Mammary epithelial cell (primary cell): ENCODE measurements at places on chromosomes 2 and 18. TPM values are rescaled to one million over a fixed set of nuclear protein-coding genes. Genes with fewer than 3 reads are reported as not detected.
A peak's percentile ranks its signal among the peaks of the same experiment; 100 is the strongest.

CENPA gene
- total RNA-seq: 0.17 TPM

DNA sequence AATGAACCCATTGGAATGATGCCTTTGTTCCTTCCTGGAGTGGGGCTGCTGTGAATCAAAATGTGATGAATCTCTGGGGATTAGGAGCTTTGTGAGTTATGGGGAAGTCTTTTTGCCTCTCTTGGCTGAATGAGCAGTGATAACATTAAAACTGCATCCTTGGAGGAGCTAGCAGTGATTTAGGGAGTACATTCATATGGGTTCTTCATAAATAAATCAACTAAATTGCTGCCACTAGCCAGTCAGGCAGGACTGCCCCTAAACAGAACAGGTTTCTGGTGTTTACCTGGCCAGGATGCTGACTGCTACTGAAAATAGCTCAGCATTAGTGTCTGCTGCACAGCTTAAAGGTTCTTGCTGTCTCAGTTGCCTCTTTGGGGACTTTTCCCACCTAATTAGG lies 244.5 kb upstream of the MEX3C start:
- DNase-seq: no peak

- no peak for DNase-seq
Measured at GRCh38 chr2:120933693-120934573, 198.3 kb downstream of the GLI2 start.

MATN3 gene
- 3.5 and 4.8 TPM in 2 replicates for total RNA-seq

ACKR3 gene
- 79.0 TPM for total RNA-seq

DNA sequence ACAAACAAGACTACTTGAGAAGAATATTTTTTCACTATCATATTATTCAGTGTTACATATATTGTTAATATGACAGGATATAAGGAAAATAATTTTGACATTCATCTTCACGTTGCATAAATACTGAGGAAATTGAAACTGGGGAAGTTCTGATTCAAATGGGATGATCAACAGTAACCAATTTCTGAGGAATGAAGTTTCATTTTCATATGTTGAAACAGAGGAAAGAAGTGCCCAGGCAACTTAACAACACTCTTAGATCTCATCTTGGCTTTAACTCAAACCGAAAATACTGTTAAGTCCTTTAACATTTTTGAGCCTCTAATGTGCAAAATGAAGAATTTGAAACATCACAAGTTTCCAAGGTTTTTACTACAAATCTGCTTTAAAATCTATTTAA lies 612.2 kb upstream of the VRK2 start:
- DNase-seq: no peak

UGT1A5 gene
- total RNA-seq: 0.99 TPM in 2 replicates

GRCh38 chr2:70842401-70842800 lies 6.8 kb upstream of the CD207 start:
- no peak for DNase-seq

DNA sequence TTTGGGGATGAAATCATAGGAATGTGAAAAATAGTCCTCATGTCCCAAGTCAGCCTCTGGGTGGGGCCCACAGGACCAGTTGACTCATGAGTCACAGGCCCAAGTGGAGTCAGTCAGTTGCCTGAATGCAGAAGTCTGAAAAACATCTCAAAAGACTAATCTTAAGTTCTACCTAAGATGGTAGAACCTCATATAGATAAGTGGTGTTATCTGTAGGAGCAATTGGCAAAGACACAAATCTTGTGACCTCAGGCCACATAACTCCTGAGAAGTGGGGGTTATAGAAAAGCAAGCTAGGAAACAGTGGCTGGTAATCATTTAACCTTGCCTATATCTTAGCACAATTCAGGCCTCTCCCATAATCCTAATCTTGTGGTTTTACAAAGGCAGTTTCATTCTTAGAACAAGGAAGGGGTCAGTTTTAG lies 257.1 kb upstream of the SPOPL start:
- peak; percentile 16 for DNase-seq

FBXO41 gene
- total RNA-seq: 6.7 TPM

DNA sequence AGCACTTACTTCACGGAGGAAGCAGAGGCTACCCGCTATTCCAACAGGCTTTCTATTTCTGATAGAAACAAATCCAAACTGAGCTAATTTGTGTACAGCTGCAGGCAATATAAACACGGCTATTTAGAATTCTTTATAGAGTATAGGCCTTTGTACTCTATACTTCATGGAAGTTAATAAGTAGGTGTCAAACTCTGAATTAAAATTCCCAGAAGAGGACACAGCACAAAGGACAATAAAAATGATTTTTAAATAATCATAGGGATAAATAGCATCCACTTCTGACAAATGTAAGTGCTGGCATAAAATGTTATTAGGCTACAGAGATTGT lies 261.5 kb downstream of the AFF3 start:
- DNase-seq: no peak

DNA sequence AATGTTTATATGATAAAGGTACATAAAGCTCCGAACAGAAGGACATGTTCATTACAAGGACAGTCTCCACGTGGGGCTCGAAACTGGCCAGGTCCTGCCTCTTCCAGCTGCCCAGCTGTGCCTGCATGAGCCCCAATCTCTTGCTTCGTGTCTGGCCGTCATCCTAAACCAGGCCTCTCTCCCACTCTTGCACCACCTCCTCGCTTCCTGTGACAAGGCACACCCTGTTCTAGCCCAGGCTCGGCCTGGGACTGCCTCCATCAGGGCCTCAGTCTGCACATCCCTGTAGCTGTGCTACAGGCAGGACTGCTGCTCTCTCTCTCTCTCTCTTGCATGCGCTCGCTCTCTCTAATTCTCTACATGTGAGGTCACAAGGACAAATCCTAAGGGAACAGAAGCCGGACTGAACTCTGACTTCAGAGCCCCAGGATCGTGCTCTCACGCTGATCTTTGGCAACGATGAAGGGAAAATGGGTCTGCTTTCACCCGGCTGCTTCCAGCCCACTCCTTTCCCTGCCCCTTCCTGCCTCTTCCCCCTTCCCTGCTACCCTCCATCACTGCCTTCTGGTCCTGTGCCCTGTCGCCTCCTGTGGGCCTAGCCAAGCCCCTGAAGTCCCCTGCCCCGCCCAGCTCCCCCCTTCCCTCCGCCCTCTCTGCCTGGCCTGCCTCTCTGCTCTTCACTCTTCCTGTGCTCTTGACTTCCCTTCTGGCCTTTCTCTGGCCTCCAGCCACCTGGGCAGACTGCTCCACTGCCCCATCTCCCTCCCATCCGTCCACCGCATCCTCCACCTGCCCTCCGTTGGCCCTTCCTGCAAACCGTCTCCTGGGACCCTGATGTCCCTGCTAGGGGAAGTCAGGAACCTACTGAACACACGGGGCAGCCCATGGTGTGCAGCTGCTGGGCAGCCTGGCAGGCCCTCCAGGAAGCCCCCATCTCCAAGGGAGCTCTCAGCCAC lies 7.8 kb upstream of the GPR55 start:
- peak; percentile 19 for DNase-seq

- peak; percentile 88 for DNase-seq
Measured at GRCh38 chr2:127408004-127408806, 10.0 kb upstream of the PROC start.

GRCh38 chr18:55243857-55244256 lies 284.6 kb upstream of the CCDC68 start:
- DNase-seq: no peak

DNA sequence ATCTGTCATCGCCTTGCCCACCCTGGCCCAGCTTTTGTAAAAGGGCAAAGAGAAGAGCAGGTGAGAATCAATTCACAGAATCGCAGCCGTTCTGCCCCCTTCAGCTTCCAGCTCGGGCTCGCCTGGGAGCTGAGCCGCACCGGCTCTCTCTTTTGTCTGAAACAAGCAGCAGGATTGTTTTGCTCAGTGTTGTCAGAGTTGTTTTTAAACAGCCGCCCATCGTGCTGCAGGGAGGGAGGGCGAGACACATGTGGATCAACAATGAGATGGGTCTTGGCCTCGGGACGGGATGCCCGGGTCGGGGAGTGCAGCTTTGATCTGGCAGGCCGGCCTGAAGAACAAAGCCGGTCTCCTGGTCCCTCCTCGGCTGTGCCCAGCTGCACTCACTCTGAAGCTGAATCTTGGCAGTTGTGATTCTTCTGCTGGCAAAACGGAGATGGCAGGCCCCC lies 39.7 kb upstream of the HDAC4 start:
- no peak for DNase-seq

CRYGD gene
- total RNA-seq: not detected in 2 replicates

GRCh38 chr2:172096626-172097547 lies 5.8 kb downstream of the DLX2 start:
- DNase-seq: peak; percentile 82

INHA gene
- 2.0 and 3.2 TPM in 2 replicates for total RNA-seq

GALR1 gene
- total RNA-seq: not detected

DNA sequence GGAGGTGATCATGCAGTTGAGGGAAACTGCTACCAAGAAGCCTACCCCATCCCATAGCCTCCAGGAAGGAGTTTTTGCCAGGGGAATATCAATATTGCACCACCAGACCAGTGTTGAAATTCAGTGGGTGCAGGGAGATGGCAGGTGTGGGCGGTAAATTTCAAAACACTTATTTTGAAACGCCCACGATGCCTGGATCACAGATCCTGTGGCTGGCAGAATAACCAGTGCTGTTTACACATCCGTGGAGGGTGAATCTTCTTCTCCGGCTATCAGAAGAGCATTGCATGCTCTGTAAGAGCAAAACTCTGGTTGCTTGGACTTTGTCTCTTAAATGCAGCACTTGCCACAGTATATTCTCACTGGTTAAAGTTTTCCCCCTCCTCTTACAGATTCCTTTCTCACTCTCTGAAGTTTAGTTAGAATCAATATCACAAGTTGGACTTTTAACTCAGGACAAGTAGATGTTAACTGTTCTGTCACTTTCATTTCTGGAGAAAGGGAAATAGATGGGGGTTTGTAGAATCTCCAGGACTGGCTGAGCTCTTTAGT lies 70.5 kb upstream of the ZCCHC2 start:
- peak; percentile 90 for DNase-seq

- no peak for DNase-seq
Measured at GRCh38 chr2:26934335-26934724, 36.1 kb upstream of the MAPRE3 start.

GRCh38 chr2:82278416-82278815 lies 1973.9 kb upstream of the LRRTM1 start:
- no peak for DNase-seq

GRCh38 chr2:185393091-185393490 lies 345.5 kb upstream of the FSIP2 start:
- no peak for DNase-seq

DNA sequence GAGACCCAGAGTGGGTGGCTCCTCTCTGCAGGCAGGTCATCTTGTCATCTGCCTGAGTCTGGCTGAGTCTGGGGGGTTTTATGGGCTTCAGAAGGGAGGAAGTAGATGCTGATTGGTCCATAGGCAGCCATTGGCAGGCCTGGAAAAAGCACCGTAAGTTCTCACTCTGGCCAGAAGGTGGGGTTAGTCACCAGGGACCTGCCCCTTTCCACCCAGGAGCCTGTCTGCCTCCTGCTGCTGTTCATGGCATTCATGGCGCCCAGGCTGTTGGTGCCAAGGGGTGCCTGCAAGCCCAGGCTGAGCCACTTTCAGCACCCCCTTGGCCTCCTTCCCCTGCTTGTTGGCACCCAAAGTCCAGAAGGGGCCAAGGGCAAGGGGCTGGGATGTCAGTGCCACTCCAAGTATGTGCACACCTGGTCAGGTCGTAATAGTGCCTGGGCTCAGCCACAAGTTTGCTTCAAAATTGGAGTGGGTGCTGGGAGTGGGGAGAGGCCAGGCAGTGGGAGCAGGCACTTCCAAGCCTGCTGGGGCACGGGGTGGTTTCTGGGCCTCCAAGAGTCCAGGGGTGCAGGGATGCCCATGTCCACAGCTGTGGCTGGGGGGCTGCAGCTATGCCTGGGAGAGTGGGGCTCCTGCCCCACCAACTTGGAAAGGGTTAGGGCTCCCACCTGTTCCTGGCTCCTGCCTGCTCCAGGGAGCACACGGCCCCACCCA lies 178.1 kb downstream of the FAM210A start:
- DNase-seq: no peak

GRCh38 chr2:46888421-46888952 lies 27.1 kb downstream of the MCFD2 start:
- DNase-seq: no peak

DNA sequence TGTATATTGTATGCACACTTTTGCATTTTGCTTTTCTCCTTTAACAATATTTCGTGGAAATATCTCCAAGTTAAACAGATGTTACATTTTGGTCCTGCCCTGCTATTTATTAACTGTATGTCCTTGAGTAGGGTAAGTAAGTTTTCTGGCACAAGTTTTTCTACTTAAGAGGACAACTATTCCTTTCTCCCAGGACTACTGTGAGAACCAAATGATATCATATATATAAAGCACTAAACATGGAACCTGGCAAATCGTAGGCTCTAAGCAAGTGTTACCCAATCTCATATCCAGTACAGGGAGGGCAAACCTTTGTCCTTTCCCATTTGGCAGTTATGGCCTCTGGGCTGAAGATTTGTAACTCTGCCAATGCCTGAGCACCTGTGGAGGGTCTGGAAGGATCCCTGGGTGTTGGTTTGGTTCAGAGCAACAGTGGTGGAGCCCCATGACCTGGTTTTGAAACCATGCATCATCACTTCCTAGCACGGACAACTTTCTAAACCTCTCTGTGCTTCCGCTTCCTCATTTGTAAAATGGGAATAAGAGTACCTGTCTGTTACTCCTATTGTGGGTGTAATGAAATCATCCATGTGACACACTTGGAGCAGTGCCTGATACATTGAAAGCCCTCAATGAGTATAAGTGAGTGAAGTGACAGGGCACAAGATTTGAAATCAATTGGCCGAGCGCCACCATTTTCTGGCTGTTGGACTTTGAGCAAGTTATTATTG lies 28.3 kb upstream of the ICOS start:
- DNase-seq: no peak

- DNase-seq: no peak
Measured at GRCh38 chr18:13871701-13872100, 43.6 kb downstream of the MC2R start.

CYTIP gene
- total RNA-seq: not detected

GRCh38 chr2:135557530-135557929 lies 26.2 kb downstream of the R3HDM1 start:
- DNase-seq: no peak

DNA sequence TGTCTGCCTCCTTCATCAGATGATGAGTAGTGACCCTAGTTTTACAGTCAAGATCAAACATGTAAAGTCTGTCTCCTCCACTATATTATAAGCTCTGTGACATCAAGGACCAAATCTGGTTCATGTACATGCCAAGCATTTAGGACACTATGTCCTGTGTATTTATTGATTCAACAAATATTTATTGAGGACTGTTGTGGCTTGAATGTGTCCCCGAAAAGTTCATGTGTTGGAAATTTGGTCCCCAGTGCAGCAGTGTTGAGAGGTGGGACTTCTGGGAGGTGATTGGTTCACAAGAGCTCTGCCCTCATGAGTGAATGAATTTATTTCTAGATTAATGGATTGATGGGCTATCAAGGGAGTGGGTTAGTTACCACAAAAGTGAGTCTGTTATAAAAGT lies 46.6 kb upstream of the FRZB start:
- no peak for DNase-seq

GRCh38 chr2:220674033-220674432 lies 898.1 kb downstream of the EPHA4 start:
- DNase-seq: no peak

DNA sequence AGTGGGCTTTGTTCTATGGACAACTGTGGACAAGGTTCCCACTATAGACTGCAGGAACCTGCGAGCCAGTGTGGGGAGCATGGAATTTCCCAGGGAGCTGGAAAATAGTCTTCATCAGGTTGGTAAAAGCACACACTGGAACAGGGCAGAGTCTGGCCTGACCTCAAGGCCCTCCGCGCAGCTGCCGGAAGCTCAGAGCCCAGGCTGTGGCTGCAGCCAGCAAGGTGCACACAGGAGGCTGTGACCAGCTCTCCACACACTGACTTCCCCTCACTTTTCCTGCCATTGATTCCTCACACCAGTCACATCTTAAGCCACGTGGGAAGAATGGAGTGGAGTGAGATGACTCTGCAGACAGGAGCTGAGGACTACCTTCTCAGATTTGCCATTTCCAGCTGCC lies 19.1 kb downstream of the MAL start:
- no peak for DNase-seq

RSAD2 gene
- total RNA-seq: under 0.01 TPM

CNTNAP5 gene
- not detected in 2 replicates for total RNA-seq
